ENCODE measurements at places on chromosomes 11 and 22. TPM values are rescaled to one million over a fixed set of nuclear protein-coding genes. Genes with fewer than 3 reads are reported as not detected.

Gene KCNJ1
- total RNA-seq = not detected

Gene SCGB1D2
- not detected for total RNA-seq

Gene F2
- total RNA-seq = 0.16 TPM

Gene SCN4B
- not detected for total RNA-seq

Gene CHRM1
- total RNA-seq = not detected

GRCh38 chr11:113159988-113160807, 154.2 kb upstream of the TTC12 start:
- H3K4me1 ChIP-seq = no peaks in the 10 kb centered on the region
- no peaks in the 10 kb centered on the region for H3K36me3 ChIP-seq
- H3K4me3 ChIP-seq = no peak overlapping the region
- peaks cover 2% of the 10 kb centered on the region for H3K27me3 ChIP-seq
- no peak overlapping the region for H3K27ac ChIP-seq
- no peak for DNase-seq

DNA sequence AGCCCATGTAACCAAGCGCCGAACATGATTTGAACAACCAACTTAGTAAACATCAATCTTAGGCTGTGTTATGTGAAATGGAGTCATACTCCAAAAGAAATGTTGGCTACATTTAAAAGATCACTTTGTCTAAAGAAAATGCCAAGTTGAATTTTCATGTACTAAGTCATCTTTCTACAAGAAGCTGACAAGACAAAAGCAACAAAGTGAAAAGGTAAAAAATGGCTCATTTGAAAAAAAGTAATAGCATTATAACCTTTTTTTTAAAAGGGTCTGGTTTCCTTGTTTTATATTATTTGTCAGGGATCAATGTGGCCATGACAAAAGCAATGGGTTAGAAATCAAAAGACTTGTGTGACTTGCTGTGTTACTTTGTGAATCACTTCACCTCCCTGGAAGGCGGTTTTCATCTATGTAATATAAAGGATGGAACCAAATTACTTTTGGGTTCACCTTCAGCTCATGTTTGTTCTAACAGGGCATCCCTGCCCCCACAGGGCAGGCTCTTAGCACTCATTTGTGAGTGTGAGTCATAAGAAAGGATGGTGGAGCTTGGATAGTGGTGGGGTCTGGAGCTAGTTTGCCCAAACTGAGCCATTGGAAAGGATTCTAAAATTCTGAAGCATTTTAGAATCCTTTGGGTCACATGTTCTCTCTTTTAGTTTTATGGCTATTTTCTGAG, 131.9 kb upstream of the MTMR2 start:
- H3K4me3 ChIP-seq = no peak overlapping the region
- no peak overlapping the region for H3K27ac ChIP-seq
- H3K36me3 ChIP-seq = no peaks in the 10 kb centered on the region
- no peaks in the 10 kb centered on the region for H3K27me3 ChIP-seq
- DNase-seq = no peak
- no peaks in the 10 kb centered on the region for H3K4me1 ChIP-seq

DNA sequence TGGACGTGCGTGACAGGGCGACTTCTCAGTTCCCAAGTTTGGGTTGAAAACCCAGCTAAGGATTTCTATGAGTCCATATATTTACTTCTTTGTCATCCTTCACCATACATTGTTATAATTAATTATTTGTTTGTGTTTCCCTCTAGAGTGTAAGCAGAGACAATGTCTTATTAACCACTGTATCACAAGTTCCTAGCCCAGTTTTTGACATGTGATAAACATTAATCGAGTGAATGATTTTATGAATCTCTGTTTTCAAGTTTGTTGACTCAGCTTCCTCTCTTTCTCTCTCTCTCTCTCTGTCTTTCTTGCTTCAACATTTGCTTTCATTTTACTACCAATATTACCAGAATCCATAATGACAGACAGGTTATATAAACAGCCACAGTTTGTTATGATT, 1259.6 kb upstream of the TENM4 start:
- H3K4me3 ChIP-seq = no peak overlapping the region
- no peak overlapping the region for H3K27ac ChIP-seq
- no peaks in the 10 kb centered on the region for H3K4me1 ChIP-seq
- no peak for DNase-seq
- no peaks in the 10 kb centered on the region for H3K27me3 ChIP-seq
- no peaks in the 10 kb centered on the region for H3K36me3 ChIP-seq

GRCh38 chr11:65159012-65159411, 11.0 kb upstream of the SPDYC start:
- no peak for DNase-seq
- no peak overlapping the region for H3K4me3 ChIP-seq
- H3K36me3 ChIP-seq = no peaks in the 10 kb centered on the region
- H3K4me1 ChIP-seq = 0 out of 2 replicates have a peak, but pooled peaks cover 2% of the 10 kb centered on the region
- no peak overlapping the region for H3K27ac ChIP-seq

DNA sequence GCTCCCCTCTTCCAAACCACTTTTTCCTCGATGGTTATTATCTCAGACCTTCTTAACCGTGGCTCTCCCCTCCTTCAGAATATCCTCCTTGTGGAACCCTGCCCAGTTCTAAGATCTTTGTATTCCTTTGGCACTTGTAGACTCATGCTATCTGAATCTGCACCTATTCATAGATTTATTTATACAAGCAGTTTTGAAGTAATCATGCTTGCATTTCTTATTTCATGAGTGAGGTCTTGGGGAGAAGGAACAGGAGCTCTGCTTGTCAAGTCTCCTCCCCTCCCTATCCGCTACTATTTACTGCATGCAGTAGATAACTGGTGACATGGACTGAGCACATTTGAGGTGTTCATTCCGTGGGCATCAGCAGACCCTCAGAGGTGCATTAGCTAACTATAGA, 5.4 kb upstream of the MADD start:
- no peaks in the 10 kb centered on the region for H3K27me3 ChIP-seq
- H3K4me3 ChIP-seq = no peak overlapping the region
- peaks cover 6% of the 10 kb centered on the region for H3K36me3 ChIP-seq
- peaks cover 49% of the 10 kb centered on the region for H3K4me1 ChIP-seq
- peak; percentile 55 for DNase-seq

DNA sequence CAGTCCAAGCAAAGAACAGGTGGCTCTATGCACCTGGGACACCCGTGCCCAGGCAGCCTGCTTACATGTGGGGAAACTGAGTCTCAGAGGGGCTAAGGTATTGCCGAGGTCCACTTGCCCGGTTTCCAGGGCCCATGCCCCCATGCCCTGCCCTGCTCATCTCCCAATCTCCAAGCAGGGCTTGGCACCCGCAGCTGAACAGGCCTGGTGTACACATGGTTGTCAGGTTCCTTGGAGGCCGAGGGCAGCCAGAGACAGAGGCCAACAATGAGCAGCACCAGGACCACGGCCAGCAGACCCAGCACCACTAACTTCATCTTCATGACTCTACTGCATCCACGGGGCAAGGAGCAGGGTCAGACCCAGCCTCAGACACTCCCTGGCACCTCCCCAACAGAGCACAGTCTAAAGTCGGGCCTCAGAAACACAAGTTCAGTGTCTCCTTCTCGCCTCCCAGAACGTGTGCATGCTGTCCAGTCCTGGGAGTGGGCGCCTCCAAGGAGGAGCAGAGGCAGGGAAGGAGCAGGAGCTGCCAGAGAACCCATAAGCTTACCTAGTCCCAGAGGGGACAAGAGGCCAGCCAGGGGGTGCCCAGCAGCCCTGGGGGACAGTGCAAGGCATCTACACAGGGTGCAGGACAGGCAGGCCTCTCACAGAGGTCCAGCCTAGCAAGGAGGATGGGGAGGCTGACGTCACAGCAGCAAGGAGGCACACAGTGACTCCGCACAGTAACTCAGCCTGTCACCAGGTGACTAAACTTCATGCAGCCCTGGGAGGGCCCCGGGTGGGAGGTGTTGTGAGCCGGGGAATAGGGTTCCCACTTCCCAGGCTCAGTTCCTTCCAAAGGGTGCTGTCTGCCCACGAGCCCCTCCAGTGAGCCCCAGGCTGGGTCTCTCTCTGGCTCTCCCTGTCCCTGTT, 20.2 kb upstream of the RGL4 start:
- DNase-seq = no peak
- H3K27me3 ChIP-seq = no peaks in the 10 kb centered on the region
- peaks cover 5% of the 10 kb centered on the region for H3K4me1 ChIP-seq
- no peak overlapping the region for H3K4me3 ChIP-seq
- H3K27ac ChIP-seq = no peak overlapping the region

DNA sequence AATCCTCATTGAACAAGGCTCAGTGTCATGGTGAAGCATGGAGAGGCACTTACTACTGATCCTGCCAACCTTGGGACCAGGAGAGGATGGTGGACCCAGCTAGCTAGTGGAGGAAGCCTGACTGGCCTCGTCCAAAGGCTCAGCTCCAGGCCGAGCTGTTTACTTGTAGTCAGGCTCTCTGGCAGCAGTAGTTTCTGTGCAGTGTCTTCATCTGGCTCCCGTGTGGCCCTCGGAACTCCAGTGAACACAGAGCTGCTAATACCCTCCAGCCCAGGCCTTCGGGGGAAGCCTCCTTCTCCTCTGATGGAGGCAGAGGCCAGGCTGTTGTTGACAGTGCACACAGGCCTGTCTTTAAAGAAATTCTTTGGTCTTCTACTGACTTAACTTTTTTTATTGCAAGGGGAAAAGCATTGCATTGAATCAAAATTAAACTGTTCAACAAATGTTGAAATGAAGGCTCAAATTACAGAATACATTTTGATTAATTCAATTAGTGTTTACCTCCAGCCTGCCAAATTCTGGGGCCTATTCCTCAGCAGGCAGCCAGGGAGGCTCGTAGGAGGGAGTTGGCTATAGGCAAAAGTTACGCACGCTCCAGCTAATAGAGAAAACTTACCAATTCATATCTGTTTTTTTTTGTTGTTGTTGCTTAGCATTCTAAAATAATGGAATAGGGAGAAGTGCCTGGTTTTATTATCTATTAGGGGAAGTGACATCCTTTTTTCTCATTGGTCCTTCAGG, 18.8 kb downstream of the PPFIBP2 start:
- H3K4me1 ChIP-seq = no peaks in the 10 kb centered on the region
- DNase-seq = no peak
- no peak overlapping the region for H3K4me3 ChIP-seq
- H3K27ac ChIP-seq = no peak overlapping the region
- H3K27me3 ChIP-seq = peaks cover 18% of the 10 kb centered on the region
